ENCODE measurements at places on chromosomes 2 and 18.

- no peak for DNase-seq
These were observed 8.0 kb upstream of the C2orf69 start for GRCh38 chr2:199903111-199903510.

DNA sequence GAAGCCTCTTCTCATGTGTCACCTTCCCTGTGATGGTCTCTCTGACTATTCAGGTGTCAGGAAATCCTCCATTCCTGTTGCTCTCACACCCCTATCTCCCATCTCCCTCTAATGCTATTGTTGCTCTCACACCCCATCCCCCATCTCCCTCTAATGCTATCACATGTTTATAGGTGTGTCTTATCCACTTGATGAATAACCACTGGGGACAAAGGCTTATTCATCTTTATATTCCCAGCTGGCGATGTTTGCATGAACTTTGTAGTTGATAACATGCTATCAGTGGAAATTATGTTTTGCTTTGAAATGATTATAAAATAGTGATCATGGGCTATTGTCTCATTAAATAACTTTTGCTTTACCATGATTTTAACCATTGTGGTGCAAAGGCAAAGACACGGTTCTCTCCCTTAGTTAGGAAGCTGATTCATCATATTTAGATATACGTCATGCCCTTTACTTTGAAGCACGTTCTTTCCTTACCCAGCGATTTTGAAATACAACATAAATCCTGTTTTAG is 220.5 kb downstream of the PMAIP1 start:
- no peak for DNase-seq

DNA sequence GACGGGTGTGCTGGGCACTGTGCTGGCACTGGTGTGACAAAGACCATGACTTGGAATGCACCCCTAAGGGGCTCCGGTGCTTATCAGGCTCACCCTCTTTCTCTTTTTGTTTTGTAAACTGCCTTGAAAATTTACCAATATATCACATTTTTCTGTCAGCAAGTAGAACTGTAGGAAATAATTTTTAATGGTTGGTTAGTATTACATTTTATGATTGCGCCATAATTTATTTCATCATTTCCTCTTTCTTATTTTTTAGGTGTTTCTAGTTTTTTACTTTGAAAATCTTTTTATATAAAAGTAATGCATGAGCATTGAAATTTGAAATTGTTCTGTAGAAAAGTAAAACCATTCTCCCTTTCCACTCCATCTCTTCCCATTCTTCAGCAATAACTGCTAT is 100.9 kb downstream of the MMADHC start:
- no peak for DNase-seq

GRCh38 chr2:145154731-145155130 is 634.8 kb upstream of the ZEB2 start:
- no peak for DNase-seq

GRCh38 chr2:177201919-177202346 is 10.7 kb upstream of the HNRNPA3 start:
- DNase-seq: no peak
